Lower lobe of right lung (tissue), 2 donors: ENCODE measurements at places on chromosomes 6 and 20. TPM values are rescaled to one million over a fixed set of nuclear protein-coding genes. Genes with fewer than 3 reads are reported as not detected.

DNA sequence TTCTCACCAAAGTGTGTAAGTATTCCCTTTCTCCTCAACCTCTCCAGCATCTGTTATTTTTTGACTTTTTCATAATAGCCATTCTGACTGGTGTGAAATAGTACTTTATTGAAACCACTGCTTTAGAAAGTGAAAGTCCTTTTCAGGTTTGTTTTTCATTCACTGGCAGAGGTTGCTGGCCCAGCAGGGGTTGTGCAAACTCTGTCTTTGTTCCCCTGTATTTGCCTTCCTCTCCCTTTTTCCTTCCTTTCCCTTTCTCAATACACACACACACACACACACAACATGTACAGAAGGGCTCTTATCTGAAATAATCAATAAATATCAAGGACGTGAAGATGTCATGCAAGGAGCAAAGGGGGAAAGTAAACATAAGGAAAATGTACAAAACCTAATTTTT lies 99.8 kb downstream of the LY86 start:
- DNase-seq = no peak

Gene RALY
- 124 TPM for total RNA-seq

DNA sequence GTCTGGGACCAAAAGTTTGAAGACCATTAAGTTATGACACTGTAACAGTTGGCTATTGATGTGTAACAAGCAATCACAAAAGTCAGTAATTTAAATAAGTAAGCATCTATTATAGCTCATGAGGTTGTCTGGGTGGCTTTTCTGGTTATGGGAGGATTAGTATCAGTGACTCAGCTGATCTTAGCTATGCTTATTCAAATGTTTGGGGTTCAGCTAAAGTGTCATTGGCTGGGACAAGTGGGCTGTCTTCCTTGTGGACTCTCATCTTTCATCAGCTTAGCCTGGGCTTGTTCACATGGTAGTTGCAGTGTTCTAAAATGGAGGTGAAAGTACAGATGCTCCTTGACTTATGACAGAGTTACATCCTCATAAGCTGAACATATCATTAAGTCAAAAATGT lies 74.6 kb upstream of the LAMP5 start:
- DNase-seq = no peak

Gene CD24
- total RNA-seq = 33.1 TPM

Gene GUCA1A
- total RNA-seq = not detected

DNA sequence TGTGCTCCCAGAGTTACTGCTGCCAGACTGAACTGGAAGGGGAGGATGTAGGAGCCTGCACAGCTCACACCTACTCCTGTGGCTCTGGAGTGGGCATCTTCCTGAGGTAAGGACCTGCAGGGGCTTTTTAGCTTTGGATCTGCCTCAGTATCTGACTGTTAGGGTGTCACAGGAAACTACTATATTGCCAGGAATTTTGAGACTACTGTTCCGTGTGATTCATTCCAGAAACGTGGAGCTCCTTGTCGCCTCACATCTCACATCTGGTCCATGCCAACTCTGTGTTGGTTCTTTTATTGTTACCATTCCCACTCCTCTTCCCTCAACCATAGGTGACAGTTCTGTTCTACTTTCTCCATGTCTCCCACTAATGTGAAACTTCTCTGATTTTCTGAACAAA lies 34.1 kb downstream of the PRPH2 start:
- DNase-seq = no peak

Gene SMPD2
- total RNA-seq = 13.7 TPM

- no peak for DNase-seq
Observed at GRCh38 chr6:22015216-22015615, 281.6 kb downstream of the PRL start.

- DNase-seq = no peak
Observed at GRCh38 chr6:455006-455585, 63.5 kb downstream of the IRF4 start.

Gene CLPSL1
- total RNA-seq = not detected

GRCh38 chr20:63542696-63543095 lies 4.9 kb downstream of the SRMS start:
- DNase-seq = no peak

Gene SEL1L2
- total RNA-seq = not detected

GRCh38 chr20:58481481-58482021 lies 33.6 kb downstream of the APCDD1L start:
- no peak for DNase-seq

Gene SLC22A1
- total RNA-seq = 2.6 TPM

DNA sequence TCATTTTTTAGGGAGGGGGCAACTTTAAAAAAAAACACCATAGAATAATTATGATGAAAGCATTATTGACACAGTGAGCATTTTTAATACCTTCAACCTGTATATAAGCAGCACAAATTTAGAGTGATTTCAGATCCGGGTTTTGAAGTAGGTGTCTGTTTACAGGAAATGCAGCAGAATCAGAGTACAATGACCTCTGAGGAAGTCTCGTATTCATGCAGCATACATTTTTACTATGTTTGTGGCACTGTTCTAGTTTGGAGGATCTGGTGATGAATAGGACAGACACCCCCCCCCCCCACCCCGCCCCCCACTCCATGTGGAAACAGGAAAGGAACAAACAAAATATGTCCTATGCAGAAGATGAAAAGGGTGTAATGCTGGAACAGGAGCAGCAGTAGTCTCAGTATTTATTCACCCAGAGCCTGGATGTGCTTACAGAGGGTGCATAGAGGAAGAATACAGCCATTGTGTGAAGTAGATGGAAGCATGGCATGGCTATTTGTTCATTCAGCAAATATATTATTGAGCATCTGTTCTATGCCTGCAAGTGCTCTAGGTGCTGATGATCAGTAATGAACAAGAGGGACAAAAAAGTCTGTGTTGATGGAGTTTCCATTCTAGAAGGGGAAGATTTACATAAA lies 19.7 kb downstream of the VAPB start:
- DNase-seq = no peak

Gene LY6G6D
- not detected for total RNA-seq

- no peak for DNase-seq
Observed at GRCh38 chr6:41177287-41177686, 14.4 kb upstream of the TREM2 start.

Gene IMPG1
- not detected for total RNA-seq
